Hindlimb muscle (tissue), 1 donor: ENCODE measurements at places on chromosomes 11 and 22.

DNA sequence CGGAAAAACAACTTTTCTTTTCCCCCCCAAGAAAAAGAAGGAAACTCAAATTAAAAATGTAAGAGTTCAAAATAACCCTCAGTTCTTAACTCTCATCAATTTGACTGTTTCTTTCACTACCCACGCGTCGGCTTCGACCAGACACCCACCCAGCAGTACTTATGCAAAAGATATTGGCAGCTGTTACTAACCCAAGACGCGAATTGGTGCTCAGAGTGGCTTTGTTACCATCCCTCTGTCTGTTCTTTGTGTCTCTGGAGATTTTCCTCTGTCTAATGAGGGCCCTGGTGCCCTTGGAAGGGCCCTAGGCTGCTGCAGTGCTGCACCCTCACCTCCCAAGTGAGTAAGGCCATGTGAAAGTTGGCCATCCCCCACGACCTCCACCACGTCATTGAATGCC, 180.5 kb upstream of the NECTIN1 start:
- DNase-seq, result no peak

DNA sequence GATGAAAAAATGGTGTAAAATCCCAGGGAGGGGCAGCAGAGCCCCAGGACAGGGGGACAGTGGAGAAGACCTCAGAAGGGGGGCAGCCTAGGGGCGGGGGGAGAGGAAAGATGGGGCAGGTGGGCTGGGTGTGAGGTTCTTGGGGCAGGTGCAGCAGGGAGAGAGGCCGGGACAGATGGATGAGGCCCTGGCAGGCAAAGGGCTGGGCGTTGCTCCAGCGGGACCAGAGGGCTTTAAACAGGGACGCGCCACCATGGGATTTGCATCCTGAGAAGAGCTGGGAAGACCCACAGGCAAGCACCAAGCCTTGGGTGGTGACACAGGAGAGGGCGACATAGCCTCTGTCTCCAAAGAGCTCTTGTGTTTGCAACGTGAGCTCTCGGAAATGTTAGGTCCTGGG, 1342.8 kb downstream of the TBC1D22A start:
- no peak for DNase-seq

DNA sequence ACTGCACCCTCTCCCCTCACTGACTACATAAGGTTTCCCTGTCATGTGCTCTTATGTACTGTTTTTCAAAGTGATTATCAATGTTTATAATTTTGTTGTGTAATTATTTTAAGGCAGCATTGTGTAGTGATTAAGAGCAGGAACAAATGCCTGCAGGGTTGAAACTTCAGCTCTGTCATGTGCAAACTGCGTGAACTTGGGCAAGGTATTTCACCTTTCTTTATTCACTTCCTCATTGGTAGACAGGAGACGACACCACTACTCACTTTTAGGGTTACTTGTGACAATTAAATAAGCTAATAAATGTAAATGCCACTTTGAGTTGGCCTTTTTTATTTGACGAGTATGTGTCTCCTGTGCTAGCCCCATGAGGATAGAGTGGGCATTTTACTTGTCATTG, 86.5 kb upstream of the E2F8 start:
- no peak for DNase-seq

- no peak for DNase-seq
These were observed 39.7 kb upstream of the CALCA start for GRCh38 chr11:15011776-15012345.

DNA sequence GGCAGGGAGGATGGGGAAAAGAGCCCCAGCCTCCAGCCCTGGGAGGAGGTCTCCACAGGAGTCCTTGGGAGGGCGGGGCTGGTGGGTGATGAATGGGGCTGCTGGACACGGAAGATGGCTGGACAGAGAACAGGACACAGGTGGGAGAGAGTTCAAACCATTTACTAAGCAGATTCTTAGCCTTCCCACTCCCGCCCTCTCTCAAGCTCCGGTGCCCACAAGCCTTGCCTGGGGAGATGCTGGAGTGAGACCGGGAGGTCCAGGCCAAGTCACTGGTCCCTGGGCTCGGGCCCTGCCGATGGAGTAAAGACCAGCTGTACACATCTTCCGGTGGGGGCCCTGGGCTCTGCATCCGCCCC, 1.4 kb downstream of the CLDN5 start:
- no peak for DNase-seq

DNA sequence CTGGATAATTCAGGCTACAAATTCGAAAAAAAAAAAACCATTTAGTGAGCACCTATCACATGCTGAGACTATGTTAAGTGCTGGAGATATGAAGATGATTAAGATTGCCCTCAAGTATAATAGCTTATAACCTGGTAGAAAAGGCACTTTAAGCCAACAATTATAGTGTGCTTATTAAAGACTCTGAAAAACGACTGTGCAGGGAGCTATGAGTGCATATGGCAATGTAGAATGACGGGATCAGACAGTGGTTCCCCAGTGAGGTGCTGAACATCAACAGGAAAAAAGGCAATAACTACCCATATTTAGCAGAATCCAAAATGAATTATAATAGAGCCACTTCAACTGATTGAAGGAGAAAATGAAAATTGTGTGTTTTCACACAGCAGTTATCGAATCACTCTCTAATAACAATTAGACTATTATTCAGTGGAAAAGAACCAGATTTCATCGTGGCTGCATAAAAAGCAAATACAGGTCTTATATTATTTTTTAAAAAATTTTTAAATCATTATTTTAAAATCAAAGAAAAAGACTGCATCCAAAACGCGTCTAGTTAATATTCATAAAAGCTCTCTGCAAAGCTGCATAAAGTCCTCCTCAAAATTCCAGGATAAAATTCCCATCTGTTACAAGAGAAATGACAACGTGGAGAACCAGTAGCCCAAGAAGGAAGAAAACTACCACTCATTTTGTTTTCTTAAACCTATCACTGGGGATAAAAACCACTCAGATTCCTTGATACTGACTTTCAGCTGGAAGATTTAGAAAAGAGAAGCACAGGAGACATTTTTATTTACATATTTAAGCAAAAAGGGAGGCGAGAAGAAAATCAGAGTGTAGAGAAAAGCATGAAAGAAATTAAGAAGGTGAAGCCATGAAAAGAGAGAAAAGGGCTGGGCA, 1.1 kb downstream of the MTMR2 start:
- DNase-seq, result no peak

GRCh38 chr11:65505466-65506289, 6.8 kb downstream of the MALAT1 start:
- DNase-seq, result peak; percentile 29

DNA sequence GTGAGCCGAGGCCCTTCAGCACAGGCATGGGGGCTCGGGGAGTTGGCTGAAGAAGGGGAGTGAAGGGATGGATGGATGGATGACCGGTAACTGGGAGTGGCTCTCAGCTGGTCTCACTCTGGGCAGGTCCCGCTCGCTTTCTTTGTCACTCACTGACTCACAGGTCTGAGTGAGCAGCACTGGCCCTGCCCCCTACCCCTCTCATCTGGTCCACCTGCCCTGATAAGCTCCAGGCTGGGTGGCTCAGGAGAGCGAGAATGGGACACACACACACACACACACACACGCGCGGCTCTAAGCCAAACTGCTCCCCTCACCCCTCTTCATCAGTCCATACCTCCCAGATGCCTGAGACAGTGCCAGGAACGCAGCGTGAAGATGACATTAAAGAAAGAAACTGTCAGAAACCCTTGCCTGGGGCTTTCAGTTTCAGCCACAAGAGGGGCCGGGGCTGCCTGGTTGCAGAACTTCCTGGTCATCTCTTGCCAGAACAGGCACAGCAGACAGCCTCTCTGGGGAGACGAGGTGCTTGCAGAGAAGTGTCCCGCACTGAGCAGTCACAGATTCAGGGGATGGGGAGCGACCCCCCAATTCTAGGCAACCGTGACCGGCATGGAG, 16.5 kb upstream of the SHISAL1 start:
- DNase-seq, result no peak

DNA sequence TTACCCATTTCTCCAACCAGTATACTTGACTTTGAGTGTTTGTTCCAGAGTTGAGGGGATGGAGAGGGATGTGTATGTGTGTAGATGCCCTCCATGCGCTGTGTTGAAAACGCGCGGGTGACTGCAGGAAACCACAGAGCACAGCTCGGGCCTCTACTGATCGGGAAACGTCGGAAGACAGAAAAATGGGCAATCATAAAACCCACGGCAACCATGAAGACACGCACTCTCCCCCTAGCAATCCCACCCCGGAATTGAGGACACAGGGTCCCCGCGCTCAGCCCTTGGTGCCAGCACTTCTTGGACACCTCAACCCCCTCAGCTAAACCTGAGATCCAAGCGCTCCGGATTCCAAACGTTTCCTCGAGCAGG, 251 bp upstream of the UQCC3 start:
- DNase-seq, result no peak

- DNase-seq, result peak; percentile 36
These were observed 29.7 kb downstream of the MB start for GRCh38 chr22:35587447-35587870.

GRCh38 chr11:58924230-58924629, 15.1 kb upstream of the GLYATL1 start:
- no peak for DNase-seq

DNA sequence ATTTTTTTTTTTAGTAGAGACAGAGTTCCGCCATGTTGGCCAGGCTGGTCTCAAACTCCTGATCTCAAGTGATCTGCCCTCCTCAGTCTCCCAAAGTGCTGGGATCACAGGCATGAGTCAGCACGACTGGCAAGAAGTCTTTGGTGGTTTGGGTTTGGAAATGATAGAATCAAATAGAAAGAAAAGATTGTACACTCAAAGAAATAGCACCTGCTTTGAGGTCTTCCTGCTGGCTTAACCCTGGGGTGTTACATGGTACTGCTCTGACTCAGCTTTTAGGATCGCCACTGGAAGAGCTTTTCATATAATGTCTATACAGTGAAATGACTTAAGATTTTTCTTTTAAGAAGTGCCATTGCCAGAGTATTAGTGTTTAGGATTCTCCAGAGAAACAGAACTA, 50.2 kb downstream of the JAM3 start:
- no peak for DNase-seq

GRCh38 chr11:71476031-71476430, 23.0 kb downstream of the NADSYN1 start:
- no peak for DNase-seq

GRCh38 chr11:128865490-128865889, 1.6 kb downstream of the KCNJ1 start:
- no peak for DNase-seq

- no peak for DNase-seq
These were observed 1684.7 kb upstream of the RAG2 start for GRCh38 chr11:38282718-38283117.

DNA sequence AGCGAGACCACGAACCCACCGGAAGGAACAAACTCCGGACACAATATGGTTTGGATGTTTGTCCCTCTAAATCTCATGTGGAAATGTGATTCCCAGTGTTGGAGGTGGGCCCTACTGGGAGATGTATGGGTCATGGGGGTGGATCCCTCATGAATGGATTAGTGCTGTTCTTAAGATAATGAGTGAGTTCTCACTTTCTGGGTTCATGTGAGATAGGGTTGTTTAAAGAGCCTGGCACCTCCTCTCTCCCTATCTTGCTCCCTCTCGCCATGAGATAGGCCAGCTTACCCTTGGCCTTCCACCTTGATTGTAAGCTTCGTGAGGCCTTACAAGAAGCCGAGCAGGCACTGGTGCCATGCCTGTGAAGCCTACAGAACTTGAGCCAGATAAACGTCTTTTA, 184.6 kb downstream of the LRRC4C start:
- no peak for DNase-seq

- DNase-seq, result no peak
These were observed 624.5 kb upstream of the CHORDC1 start for GRCh38 chr11:90847268-90847886.

DNA sequence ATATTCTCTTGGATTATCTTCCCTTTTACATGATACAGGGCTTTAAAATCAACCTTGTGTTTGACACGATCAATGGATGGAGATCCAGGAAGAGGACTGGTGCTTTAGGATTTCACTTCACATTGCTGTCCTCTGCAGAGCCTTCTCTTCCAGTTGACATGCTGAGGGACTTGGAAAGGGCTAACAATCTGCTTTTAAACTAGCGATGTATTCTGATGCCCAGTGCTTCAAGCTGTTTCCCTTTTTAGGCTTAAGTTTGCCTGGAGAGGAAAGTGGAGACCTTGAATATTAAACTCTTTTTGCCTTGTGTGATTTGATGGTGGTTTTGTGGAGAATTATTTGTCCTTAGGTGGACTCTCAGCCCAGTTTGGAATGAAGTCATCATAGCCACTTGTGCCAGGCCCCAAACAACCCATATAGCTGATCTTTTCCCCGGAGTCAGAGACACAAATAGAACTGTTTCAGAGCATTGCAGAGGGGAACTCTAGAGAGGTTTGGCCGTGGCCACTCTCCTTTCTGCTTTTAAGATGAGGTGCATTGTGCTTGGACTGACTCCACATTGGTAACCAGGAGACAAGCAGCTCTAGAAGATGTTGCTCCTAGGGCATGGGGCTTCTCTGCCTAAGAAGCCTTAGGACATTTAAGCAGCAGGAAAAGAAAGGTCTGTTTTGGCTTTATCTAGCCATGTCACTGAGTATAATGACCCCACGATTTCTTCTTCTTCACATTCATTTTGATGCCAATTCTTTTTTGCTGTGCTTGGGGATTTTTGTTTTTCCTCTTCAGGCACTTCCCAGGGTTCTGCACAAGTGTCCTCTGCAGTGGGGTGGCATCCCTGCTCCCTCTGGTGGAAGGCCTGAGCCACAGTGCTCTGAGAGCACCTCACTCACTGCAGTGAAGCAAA, 152.8 kb downstream of the NCAM1 start:
- DNase-seq, result peak; percentile 51

DNA sequence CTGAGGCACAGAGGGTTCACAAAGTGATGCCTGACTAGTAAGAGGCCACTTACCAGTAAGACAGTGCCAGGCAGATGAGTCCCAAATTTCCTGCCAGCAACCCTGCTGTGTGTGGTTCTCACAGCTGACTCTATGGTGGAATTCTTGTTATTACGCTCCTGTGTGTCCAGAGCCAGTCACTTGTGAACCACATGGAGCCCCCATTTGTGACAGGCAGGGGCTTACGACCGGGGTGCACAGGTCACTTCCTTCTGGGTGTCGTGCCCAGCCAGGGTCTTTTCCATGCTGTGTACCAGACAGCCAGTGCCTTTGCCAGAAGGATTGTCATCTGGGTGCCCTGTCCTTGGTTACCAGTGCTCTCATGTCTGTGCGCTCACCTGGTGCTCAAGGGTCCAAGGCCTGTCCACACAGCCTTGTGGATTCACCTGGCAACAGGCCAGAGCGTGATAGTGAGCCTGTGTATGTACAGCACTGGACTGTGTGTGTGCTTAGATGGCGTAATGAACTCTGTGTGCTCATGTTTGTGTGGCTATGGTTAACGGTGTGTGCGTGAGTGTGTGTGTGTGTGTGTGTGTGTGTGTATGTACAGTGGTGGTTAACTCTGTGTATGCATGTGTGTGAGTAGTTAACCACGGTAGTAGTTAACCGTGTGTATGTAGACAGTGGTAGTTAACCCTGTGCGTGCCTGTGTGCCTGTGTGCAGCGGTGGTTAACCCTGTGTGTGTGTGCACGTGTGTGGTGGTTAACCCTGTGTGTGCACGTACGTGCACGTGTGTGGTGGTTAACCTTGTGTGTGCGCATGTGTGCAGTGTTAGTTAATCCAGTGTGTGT, 18.6 kb downstream of the GRAMD4 start:
- no peak for DNase-seq

DNA sequence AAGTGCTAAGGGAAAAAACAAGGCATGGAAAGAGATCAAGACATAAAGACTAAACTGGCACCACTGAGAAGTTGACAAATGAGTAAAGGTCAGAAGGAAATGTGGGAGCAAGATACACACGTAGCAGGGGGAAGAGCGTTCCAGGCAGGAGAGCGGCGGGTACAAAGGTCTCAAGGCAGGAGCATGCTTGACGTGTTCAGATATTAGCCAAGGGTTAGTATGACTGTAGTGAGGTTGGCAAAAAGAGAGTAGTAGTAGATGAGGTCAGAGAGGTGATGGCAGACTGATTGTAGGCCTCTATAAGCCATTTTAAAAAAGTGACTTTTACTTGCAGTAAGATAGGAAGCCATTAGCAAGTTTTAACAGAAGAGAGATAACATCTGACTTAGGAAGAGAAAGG, 9.9 kb downstream of the SYT9 start:
- DNase-seq, result no peak
